ENCODE measurements at places on chromosomes 11 and 22.
A peak's percentile ranks its signal among the peaks of the same experiment; 100 is the strongest.

- DNase-seq = no peak
Observed at GRCh38 chr11:79165908-79166307, 274.9 kb downstream of the TENM4 start.

DNA sequence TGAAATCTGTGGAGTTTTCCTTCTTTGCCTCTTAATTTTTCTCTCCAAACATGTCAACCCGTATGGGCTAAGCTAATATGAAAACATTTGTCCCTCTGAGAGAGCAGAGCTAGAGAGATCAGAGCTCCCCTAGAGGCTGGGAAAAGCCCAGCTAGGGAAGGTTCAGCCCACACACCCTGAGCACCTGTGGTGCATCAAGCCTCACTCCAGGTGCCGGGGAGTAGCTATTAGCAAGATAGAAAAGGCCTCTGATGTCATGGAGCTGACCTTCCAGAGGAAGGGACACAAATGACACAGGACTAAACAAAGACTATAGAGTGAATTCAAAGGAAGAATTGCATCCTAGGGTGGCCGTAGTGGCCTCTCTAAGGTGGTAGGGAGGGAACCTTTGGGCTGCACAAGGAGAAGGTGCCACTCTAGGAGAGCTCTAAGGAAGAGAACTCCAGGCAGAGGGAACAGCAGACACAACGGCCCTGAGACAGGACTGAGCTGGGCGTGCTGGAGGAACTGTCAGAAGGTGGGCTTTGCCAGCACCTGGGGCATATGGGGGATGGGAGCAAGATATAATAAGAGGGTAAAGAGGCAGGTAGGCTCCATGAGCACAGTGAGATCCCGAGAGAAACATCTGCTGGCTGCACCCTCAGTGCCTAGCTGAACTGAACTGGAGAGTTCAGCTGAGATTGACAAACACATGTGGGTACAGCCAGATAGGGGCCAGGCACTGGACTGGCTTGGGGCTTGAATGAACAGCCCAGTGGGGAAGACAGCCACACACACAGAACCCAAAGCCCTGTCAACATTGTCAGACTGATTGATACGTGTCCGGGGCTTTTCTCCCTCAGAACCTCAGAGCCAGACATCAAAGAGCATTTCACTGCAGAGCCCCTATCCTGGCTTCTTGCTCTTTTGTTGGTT is 65.5 kb upstream of the DRD2 start:
- no peak for DNase-seq

GRCh38 chr11:114318361-114318760 is 22.2 kb downstream of the NNMT start:
- DNase-seq = no peak

DNA sequence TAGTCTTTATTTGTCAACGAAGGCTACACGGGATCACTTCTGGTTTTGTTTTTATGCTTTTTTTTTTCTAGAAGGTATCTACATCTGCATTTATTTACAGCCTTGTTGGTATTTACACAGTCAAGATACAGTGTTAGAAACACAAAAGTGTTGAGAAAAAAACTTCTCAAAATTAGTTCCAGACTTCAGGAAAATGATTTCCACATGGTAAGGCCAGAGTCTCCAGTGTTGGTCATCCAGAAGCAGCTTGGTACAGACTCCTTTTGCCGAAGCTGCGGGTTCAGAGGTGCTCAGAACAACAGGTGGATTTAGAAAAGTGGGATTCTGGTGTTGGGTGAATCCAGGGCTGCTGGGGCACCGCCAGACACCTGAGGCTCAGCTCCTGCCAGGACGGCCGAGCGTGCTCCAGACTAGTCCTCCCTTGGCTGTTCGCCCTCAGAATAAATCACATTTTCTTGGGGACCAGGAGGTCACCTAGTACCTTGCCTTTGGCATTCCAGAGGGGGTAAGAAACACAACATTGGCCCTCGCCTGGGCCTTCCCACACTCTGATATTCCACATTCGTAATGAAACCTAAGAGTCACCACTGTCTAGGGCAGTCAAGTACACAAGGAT is 78.7 kb upstream of the NARS2 start:
- DNase-seq = no peak

- no peak for DNase-seq
Observed at GRCh38 chr22:38327805-38328204, 10.6 kb upstream of the CSNK1E start.

- DNase-seq = no peak
Observed at GRCh38 chr11:9020916-9021315, 17.1 kb upstream of the NRIP3 start.

DNA sequence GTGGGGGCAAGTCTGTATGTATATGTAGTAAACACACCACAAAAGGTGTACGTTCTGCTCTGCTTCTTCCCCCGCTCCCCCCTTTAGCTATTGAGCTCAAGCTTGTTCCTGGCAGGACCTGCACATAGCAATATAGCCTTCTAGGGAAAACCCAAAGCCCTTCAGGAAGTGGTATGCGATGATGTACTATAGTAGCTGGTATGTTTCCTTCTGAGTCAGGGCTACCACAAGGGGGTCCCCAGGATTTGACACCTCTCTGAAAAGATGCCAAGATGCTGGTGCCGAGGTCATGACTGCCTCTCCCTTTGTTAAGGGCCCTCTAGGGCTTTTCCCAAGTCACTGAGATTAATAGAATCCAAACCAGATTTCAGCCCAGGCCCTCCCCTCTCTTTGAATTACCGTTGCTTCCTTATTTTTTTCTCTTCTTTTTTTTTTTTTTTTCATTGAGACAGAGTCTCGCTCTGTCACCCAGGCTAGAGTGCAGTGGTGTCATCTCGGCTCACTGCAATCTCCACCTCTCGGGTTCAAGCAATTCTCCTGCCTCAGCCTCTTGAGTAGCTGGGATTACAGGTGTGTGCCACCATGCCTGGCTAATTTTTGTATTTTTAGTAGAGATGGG is 268.4 kb downstream of the ETS1 start:
- DNase-seq = peak; percentile 28

DNA sequence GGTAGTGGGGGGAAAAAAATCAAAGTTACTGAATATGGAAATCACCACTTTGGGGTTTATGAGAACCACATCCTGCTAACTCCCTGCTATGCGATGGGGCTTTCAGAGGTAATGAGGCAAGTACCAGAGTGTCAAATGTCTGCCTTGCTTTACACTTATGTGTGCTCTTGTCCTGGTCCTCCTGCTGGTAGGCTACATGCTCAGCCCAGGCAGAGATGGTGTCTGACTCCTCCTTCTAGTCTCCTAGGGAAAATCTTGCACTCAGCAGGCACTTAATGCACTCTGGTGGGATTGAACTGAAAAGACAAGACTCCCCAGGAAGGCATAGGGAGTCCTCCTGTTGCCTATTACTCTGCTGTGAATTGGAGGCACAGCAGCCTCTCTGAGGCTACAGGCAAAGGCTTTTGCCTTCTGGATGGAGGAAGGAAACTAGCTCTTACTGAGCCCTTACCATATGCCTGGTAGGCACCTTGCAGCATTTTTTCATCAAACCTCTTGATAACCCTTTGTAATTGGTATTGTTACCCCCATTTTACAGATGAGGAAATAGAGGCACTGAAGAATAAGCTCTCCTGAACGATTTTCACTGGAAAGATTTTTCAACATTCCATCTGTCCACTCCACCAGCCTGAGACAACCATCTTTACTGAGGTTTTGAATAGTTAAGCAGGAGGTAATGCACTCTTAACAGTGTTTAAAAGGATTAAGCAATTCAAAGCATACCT is 132.1 kb upstream of the PAX6 start:
- DNase-seq = no peak

DNA sequence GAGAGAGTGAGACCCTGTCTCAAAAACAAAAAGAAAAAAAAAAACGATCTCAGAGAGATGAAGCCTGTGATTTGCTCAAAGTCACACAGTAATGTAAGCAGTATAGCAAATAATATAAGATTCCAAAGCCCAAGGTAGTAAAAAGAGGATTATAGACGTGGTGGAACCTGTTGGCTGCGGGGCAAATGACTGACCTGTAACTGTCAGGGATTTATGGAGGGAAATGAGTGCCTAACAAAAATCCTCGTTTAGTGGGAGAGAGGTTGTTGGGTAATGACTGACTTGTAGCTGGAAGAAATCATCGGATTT is 723 bp upstream of the CLP1 start:
- no peak for DNase-seq

DNA sequence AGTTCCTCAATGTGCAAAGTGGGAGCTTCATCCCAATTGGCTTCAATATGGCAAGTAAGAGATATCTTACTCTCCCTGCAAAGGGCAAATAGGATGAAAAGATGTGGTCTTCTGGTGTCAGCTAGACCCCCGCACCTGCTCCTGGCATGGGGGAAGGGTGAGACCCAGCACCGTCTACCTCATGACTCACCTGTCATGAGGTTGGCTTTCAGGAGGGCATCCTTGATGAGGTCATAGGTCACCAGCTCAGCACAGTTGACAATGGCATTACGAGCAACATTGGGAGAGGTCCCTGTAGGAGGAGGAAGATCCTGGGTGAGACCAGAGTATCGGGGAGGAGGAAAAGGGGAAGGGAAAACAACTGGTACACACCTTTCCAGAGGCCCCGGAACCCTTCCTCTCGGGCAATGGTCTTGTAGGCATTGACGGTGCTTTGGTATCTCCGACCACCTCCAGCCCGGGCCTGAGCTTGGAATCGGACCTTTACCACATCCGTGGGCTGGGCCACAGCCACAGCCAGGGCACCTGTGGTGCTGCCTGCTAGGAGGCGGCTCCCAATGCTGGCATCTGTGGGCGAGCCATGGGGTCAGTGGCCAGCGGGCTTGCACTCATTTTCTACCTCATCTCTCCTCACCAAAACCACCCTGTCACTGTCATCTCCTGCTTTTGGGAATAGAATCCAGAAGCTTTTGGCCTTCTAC is 6.0 kb downstream of the UCP2 start:
- no peak for DNase-seq

DNA sequence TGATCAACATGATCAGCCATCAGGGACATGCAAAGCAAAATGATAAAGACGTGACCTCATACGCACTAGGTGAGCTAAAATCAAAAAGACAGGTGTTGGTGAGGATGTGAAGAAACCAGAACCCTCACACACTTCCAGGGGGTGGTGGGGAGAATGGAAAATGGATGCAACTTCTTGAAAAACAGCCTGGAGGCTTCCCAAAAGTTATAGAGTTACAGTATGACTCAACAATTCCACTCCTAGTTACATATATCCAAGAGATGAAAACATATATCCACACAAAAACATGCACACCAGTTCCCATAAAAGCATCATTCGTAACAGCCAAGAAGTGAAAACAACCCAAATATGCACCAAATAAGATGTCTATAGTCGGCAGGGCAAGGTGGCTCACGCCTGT is 42.1 kb upstream of the APLNR start:
- no peak for DNase-seq

GRCh38 chr22:24466716-24467328 is 28.3 kb upstream of the UPB1 start:
- no peak for DNase-seq

- DNase-seq = no peak
Observed at GRCh38 chr11:71305041-71305440, 52.7 kb upstream of the SHANK2 start.

GRCh38 chr11:63608353-63609345 is 5.6 kb downstream of the PLAAT3 start:
- DNase-seq = no peak

DNA sequence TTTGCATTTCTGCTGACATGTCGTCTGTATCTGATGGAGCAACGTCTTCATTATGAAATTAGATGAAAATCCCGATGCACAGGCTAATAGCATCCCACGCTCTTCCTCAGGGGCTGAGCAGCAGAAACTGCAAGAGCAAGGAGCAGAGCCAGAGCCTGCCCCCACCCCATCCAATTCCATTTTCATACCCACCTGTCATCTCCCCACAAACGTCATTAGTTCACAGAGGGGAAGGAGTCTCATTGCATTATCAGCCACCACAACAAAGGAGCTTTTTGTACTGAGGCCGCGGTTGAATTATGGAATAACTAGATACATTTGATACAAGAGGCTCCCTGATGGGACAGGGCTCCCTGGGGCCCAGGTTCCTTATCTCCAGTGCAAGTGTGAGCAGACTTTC is 515.0 kb downstream of the NTM start:
- DNase-seq = no peak

GRCh38 chr11:117836077-117836960 is 11.8 kb upstream of the FXYD2 start:
- DNase-seq = no peak

DNA sequence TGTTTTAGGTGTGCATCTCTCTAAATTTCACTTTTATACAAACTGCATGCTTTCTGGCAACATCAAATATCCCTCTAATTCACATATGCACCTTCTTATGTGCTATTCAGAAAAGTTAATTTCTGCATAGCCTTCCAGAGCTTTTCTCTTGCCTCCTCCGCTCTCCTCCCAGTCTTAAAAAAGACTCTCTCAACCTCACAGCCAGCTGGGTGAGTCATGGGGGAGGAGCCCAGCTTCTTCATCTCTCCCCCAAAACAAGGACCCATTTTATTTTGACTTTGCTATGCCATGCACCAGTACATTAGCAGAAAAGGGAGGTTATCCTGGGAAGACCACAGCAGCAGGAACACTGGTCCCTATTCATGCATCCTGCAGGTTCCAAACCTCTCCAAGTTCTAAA is 234.4 kb downstream of the KCNA4 start:
- no peak for DNase-seq

DNA sequence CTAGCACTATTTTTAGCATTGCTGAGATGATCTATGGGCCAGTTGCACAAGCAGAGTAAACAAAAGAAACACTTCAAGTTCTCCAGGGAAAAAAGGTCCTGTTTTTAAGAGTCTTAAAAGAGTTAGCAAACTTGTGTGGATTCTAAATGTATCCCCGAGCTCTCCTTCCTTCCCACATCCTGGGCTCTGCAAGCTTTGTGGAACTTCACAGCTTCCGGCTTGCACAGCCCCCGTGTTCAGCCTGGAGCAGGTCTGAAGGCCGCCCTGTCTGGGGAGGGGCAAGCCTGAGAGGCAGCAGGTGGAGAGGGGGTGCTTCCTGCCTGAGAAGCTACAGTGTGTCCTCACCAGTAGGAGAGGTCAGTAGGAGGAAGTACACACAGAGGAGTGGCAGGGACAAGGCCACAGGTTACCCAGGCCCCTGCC is 35.1 kb upstream of the SUSD2 start:
- DNase-seq = no peak

DNA sequence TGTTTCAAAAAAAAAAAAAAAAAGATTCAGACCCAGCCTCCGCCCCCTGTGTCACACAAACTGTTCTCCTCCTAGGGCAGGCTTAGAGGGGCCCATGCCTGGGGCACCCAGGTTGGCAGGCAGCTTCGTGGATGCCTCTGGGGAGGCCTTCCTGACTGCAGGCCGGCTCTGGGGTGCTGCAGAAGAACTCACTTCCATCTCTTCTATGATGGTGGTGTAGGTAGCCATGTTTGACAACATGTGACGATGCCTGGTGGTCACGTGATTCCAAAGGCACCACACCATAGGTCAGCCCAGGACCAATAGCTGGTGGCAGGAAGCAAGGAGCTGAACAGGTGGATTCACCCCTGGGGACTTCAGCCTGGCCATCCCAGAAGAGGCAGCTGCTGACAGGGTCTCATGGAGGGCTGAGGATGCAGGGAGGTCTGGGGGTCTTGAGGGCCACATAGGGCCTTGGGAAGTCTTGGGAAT is 24.1 kb upstream of the CELSR1 start:
- no peak for DNase-seq
